ENCODE measurements at places on chromosomes 3 and 15.

DNA sequence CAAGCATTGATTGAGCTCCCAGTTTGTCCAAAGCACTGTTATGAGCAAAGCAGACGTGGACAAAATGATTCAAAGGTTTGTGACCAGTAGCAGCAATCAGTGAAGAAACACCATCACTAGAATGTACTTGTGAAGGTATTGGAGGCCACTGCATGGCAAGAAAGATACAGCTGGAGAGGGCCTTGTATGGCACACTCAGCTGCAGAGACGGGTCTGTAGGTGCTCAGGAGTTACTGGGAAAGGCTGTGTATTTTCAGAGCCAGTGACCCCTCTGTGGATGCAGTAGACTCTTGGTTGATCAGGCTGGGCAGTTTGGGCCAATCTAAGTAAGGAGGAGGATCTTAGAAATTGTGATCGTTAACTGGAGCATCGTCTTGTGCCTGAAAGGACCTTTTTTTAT lies 120.0 kb downstream of the GHSR start:
- no peak for DNase-seq

DNA sequence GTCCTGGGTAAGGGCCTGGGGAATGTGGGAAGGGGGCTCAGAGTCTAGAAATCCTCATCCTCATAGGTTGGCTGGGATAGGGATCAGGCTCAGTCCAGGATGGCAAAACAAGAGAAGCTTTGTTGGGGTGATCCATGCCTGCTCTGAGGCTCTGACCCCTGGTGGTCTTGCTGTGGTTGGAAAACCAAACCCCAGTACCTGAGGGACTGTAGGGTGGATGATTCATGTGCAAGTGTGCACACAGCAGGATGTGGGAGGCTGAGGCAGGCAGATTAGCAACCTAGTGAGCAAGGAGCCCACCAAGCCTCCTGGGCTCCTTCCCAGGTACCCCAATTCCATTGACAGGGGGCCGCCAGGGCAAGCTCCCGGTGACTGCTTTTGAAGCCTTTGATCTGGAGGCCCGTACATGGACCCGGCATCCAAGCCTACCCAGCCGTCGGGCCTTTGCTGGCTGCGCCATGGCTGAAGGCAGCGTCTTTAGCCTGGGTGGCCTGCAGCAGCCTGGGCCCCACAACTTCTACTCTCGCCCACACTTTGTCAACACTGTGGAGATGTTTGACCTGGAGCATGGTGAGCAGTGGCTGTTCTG lies 3.1 kb downstream of the KLHDC8B start:
- DNase-seq: no peak

DNA sequence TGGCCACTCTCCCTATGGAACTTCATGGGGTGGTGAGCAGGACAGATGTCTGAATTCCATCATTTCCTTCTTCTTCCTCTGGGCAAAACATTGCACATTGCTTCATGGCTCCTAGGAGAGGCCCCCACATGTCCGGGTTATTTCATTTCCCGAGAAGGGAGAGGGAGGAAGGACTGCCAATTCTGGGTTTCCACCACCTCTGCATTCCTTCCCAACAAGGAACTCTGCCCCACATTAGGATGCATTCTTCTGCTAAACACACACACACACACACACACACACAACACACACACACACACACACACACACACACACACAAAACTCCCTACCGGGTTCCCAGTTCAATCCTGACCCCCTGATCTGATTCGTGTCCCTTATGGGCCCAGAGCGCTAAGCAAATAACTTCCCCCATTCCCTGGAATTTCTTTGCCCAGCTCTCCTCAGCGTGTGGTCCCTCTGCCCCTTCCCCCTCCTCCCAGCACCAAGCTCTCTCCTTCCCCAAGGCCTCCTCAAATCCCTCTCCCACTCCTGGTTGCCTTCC lies 1.9 kb downstream of the RHO start:
- DNase-seq: no peak

DNA sequence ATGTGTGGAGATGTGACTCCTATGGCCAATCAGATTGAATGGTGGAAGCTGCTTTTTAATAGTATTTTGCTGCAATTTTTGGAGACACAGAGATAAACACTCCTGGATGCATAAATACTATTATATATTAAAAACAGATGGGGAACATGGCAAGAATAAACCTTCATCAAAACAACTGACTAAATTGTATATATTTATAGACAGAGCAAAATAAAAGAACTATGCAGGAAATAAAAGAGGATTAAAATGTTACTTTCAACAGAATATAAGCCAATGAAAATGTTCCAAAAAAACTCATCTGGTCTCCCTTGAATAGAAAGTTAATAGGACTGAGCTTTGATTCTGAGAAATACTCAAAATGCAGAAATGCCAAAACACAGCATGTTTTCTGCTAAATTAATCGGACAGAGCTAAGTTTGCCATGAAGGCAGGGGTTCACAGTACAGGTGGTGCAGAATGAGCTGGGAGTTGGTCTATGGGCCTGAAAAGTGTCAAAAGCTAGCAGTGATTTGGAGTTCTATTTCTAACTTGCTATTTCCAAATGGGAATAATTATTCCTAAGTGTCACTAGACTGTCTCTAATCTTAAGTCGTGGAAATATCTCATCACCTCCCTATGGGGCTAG lies 227.2 kb downstream of the CNTN3 start:
- no peak for DNase-seq

DNA sequence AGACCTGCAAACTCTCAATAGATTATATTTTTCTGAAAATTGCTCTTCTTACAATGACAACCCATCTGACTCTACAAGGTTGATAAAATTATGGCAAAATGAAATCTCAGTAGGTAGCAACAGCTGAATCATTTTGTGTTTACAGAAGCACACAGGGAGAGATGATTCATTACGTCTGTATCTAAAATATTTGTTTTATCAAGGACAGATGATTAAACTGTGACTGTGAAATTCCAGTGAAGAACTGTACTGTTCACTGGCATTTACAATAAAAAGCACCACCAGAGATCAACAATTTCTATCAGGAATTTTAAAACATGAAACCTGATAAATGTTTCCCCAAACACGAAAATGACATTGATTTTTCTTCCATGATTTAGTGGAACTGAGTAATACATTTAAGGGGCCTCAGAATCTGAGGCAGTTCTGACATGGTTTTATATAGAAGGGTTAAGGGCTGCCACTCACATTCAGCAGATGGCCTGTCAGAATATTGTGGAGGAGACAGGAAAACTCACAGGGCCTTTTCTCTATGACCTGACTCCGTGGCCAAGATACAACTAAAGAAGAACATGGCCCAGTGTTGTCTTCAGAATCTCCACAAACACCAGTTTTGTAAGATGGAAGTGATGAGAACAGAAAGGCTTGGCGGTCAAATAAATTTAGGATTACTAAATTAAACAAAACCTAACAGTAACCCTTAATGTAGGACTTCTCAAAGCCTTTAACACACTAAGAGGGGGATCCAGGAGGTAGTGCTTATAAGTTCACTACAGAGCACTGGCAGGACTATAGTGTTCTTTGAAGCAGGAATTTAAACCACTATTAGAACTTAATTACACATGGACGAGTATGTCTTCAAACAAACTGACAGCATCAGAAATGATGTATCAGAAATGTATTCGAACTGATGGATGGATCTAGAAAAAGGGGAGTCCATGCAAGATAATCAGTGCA lies 25.9 kb downstream of the RAD18 start:
- no peak for DNase-seq

- DNase-seq: no peak
Measured at GRCh38 chr3:38640661-38641452, 8.6 kb downstream of the SCN5A start.

DNA sequence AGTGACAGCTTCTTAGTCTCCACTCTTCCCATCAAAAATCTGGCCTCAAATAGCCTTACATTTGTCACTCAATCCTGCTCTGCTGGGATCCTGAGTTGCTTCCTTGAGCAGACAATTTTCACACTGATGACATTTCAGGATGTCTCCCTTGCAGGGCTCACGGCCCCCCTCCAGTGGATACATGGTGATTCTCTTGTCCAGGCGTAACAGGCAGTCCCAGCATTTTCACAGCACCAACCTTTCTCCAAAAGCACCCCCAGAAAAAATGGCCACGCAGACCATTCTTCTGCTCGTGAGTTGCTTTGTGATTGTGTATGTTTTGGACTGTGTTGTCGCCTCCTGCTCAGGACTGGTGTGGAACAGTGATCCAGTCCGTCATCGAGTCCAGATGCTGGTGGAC lies 47.4 kb upstream of the WNT7A start:
- no peak for DNase-seq

DNA sequence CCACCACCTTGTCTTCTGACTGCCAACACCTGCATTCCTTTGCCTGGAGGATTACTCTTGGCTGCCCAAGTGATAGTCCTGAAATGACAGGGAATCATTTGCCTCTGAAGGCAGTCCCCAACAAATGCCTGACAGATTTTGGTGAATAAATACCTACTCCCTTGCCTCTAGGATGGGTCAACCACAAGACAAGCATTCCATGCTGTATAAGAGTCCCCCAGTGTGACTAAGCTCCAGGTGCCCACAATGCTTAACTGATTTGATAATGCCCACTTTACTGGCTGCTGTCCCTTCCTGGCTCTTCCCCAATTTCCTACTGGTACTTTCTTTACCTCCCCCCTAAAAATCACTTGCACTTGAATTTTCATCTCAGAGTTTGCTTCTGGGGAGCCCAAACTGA lies 14.8 kb downstream of the THRB start:
- DNase-seq: no peak

All from effector memory CD4-positive, alpha-beta T cell (primary cell).